ENCODE measurements at places on chromosomes 5 and 9.

GRCh38 chr5:172562443-172562842, 78.6 kb upstream of the NEURL1B start:
- no peak for DNase-seq

DNA sequence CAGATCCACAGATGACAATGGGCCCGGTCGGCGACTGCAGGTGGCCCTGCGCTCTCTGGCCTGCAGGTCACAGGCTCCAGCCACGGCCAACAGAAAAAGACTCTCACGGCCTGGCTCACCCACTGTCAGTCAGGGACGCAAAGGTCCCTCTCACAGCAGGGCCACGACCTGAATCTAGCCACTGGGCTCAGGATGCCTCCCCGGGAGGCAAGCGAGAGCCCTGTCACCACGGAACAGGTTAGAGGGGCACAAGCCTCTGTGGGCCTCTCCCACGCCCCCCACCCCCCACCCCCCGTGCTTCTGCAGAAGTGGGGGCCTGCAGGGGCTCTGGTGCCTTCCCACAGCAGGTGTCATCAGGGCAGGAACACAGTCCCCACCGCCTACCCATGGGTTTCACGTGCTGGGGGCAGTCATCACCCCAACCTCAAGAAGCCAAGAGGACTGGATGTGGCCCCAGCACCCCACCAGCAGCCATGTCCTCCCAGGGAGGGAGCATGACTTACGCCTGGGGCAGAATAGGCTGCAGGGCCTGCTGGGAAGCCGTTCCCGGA, 17.3 kb upstream of the EGFL7 start:
- no peak for DNase-seq

DNA sequence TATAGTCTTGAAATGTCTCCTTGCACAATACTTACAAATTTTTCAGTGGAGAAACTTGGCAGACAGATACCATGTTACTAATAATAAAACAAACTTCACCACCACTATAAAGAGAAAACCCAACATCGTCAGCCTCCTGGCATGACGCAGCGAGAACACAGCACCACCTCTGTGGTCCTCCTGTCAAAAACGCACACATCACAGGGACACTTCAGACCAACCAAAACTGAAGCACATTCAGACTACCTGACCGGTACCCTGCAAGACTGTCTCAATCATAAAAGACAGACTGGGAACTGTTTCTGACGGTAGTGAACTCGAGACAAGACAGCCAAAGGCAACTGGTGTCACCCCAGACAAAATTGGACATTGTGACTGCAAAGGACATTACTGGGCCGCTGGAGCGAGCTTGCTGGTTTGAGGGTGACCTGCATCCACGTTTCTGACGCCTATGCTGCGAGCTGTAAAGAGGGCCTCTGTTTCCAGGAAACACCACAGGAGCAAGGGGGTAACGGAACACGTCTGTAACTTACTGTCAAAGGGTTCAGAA, 34.4 kb downstream of the NSUN2 start:
- no peak for DNase-seq

GRCh38 chr5:28737682-28738081, 1699.3 kb upstream of the CDH9 start:
- no peak for DNase-seq
